ENCODE measurements at places on chromosomes 5 and 9. TPM values are rescaled to one million over a fixed set of nuclear protein-coding genes. Genes with fewer than 3 reads are reported as not detected.

The HRH2 gene
- 0.35 TPM for total RNA-seq

- no peak overlapping the region for H3K4me3 ChIP-seq
- no peak overlapping the region for H3K27ac ChIP-seq
- no peaks in the 10 kb centered on the region for H3K36me3 ChIP-seq
- no peaks in the 10 kb centered on the region for H3K4me1 ChIP-seq
- no peaks in the 10 kb centered on the region for H3K27me3 ChIP-seq
- DNase-seq, result no peak
These were observed 470.2 kb downstream of the TMEM232 start for GRCh38 chr5:110256298-110256697.

The ZNF169 gene
- total RNA-seq, result 3.5 TPM

DNA sequence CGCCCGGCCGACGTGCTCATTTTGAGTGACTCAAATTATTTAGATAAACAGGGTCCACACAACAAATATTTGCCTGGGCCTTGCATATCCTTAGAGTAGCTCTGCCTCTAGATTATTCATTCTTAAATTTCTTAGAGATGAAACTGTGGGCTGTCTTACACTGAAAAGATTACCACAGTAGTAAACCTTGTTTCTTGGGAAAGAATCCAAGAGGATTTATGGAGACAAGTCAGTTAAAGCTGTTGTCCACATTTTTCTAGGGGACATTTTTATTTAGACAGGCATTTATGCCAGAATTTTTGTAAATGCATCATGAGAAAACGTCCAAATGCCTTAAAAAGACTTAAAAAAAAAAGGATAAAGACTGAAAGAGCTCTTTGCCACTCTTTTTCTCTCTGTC is 32.6 kb upstream of the RANBP3L start:
- no peaks in the 10 kb centered on the region for H3K4me1 ChIP-seq
- no peak overlapping the region for H3K27ac ChIP-seq
- H3K36me3 ChIP-seq, result no peaks in the 10 kb centered on the region
- H3K27me3 ChIP-seq, result no peaks in the 10 kb centered on the region

DNA sequence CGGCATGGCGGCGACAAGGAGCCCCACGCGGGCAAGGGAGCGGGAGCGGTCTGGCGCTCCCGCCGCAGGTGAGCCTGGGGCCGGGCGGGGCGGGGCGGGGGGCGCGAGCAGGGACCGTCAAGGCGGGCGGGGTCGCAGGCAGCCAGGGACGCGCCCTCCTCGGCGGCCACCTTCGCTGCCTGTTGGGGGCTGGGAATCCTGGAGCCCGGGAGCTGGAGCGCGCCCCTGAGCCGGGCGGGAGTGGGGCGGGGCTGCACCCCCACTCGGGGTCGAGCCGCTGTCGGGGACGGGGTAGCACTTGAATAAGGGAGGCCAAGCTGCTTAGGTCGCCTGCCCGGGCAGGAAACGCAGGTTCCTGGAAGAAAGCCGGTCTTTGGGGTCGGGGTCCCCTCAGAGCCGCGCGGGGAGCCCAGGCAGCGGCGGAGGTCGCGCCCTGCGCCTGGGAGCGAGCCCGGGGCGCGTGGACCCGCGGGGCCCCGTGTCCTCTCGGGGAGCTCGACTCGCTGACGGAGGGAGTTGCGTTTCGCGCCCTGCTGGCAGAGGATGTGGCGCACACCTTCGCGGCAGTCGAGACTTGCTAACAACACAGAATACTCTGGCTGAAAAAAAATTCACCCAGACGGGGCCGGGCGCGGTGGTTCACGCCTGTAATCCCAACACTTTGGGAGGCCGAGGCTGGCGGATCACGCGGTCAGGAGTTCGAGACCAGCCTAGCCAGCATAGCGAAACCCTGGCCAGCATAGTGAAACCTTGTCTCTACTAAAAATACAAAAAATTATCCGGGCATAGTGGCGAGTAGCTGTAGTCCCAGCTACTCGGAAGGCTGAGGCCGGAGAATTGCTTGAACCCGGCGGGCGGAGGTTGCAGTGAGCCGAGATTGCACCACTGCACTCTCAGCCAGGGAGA is 552 bp downstream of the OTULINL start:
- peak overlapping the region; percentile 55 for H3K4me3 ChIP-seq
- peak; percentile 38 for DNase-seq
- H3K4me1 ChIP-seq, result peaks cover 9% of the 10 kb centered on the region
- no peak overlapping the region for H3K27ac ChIP-seq
- H3K27me3 ChIP-seq, result peaks cover 28% of the 10 kb centered on the region
- H3K36me3 ChIP-seq, result no peaks in the 10 kb centered on the region

The SMIM23 gene
- not detected for total RNA-seq
